CD4-positive, alpha-beta memory T cell (primary cell): ENCODE measurements at places on chromosomes 2 and 18.

DNA sequence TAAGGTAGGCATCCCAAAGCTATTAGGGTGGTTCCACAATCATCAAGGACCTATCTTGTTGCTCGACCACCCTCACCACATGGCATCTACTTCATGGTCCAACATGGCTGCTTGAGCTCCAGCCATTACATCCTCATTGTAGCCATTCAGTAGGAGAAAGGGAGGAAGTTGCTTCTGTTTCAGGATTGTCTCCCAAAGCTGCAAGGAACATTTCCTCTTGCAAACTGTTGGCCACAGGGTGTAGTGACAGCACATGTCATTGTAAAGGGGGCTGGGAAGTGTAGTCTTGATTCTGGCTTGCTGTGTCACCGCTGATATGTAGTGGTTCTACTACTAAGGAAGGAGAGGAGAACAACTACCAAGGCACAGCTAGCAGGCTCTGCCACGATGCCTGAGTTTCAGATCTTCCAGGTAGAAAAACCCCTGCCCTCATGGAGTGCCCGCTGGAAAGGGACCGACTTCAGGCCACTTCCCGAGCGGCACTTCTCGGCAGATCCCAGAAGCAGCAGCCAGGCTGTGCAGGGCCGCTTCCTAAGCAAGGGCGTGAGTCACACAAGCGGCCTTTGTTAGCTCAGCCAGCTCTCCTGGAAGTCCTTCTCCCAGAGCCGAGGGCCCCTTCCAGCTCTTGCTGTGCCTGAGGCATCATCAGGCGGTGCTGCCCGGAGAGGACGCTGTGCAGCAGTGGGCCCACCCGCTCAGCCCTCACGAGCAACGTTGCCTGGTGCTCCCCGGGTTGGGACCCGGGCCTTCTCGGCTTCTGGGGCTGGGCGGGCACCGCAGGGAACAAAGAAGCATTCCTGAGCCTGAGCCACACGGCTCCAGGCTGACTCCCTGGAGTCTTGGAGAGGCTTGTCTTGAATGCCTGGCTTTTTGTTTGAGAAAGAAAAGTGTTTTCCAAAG is 58.2 kb downstream of the HS6ST1 start:
- no peak for DNase-seq

- DNase-seq, result no peak
These were observed 502.9 kb upstream of the ZEB2 start for GRCh38 chr2:145022666-145023333.

DNA sequence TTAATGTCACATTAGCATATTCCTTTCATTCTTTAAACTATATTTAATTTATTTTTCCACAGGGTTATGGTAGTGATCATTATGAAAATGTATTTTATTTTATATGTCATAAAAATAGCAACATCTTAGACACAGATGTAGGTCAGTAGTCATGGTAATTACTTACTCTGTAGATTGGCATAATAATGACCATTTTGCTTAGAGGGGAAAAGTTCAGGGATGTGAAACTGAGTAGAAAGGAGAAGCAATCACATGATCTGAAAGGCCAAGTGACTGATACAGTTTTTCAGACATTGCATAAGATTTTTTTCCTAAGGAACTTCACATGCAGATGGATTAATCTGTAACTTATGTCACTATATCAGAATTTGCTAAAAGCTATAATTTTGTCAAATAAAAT is 286.9 kb downstream of the CTNNA2 start:
- no peak for DNase-seq

GRCh38 chr2:76760367-76760704 is 761.8 kb downstream of the LRRTM4 start:
- DNase-seq, result no peak

DNA sequence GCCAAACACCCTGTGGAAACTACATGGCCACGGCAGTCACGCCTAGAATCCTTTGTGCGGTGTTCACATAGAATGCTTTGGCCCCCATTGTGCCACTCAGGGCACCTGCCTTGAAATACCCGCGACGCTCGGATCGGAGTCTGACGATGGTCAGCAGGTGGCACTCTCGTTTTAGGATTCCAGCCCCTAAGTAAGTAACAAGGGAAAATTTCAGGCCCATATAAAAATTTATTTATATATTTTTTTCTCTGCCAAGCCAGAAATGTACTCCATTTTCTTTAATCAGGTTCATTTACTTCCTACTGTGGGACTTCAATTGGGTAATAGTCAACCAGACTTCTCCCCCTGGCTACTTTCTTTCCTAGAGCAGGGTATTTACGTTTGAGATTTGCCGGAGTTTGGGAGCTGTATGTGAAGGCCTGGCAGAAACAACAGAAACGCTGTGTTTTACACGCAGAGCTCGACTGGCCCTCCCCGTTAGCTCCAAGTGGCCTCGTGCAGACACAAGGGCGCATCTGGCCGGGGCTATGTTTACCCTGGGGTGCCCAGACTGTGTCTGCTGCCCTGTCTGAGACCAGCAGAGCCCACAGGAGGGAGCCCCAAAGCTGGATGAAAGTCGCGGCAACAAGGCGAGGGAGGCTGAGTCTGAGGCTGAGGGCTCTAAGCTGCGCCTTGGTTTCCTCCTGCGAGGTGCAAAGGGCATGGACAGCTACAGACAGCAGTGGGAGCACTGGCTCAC is 41.6 kb downstream of the LRRC30 start:
- DNase-seq, result no peak

GRCh38 chr18:3117493-3118192 is 102.1 kb downstream of the MYOM1 start:
- DNase-seq, result no peak

- DNase-seq, result no peak
These were observed 122.9 kb upstream of the KLF7 start for GRCh38 chr2:207288628-207289027.

DNA sequence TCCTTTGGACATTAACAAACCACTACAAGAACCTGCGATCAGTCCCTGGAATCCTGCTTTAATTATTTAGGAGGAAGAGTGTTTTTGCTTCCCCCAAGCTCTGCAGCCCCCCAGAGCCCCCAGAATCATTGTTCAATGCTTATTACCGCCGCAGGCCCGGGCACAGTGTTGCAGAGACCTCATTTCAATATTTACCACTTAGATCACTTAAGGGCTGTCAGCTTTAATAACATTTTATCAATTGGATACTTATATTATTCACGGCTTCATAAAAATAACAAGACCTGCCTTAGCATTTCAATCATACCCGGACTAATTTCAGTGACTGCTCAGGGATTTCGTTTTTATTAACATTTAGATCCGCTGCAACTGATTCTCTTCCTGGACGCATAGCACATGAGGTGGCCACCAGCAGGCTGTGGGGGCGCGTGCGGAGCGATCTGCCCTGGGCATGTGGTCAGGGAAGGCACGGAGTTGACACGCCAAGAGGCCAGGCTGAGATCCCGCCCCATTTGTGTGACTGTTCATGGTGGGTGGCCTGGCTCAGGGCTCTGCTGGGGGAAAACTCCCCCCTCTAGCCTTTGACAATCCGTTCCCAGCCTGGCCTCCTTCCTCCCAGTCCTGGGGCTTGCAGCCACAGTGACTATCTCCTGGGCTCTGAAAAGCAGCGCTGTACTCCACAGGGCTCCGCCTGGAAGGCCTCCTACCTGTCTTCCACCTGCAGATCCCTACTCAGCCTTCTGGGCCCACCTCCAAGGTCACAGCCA is 267.6 kb downstream of the SRBD1 start:
- no peak for DNase-seq

- DNase-seq, result no peak
These were observed 132.2 kb downstream of the SEPTIN10 start for GRCh38 chr2:109481599-109481998.

DNA sequence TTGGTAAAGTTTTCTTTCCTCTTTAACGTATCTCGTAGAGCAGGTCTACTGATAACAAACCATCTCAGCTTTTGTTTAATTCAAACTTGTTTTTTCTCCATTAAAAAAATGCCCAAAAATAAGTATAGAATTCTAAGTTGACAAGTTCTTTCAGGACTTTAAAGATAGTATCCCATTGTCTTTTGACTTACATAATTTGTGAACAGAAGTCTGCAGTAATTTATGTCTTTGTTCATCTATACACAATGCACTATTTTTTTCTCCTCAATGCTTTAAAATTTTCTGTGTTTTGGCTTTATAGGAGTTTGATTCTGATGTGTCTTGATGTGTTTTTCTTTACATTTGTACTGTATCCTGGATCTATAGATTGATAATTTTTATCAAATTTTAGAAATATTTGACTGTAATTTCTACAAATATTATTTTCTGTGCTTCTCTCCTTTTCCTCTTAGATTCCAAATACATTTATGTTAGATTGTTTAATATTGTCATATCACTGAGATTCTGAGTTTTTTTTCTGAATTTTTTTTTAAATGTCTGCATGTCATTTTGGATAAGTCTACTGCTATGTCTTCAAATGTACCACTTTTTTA is 143.3 kb downstream of the FTCDNL1 start:
- DNase-seq, result no peak

DNA sequence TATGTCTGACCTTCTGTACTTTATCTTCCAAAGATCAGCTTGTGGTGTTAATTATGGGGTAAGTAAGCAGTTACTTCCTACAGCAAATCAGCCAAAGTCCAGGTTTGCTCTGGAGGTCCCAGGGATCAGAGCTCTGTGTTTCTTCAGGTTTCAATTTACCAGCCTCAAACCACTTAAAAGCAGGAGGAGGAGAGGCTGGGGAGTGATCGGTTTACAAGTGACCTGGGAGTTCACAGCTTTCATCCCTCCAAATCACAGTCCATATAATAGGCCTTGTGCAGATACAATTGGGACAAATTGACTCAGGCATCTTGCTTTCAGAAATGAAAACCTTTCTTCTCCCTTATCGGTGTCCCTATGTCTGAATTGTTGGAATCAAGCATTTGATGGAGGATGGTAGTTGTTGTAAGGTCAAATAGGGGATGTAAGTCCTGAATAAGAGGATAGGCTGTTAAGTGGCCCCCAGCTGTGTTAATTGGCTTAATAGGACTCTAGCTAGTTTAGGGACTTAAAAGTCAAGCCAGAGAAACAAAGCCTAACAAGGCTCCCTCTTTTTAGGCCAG is 188.0 kb upstream of the NT5C1B start:
- DNase-seq, result no peak

GRCh38 chr2:228224410-228224809 is 42.9 kb upstream of the SPHKAP start:
- DNase-seq, result no peak

- no peak for DNase-seq
These were observed 881.8 kb downstream of the DCDC2C start for GRCh38 chr2:4585057-4585635.

- no peak for DNase-seq
These were observed 1.9 kb downstream of the USP37 start for GRCh38 chr2:218566296-218566695.

GRCh38 chr2:48089644-48090043 is 183.3 kb upstream of the FBXO11 start:
- DNase-seq, result no peak

DNA sequence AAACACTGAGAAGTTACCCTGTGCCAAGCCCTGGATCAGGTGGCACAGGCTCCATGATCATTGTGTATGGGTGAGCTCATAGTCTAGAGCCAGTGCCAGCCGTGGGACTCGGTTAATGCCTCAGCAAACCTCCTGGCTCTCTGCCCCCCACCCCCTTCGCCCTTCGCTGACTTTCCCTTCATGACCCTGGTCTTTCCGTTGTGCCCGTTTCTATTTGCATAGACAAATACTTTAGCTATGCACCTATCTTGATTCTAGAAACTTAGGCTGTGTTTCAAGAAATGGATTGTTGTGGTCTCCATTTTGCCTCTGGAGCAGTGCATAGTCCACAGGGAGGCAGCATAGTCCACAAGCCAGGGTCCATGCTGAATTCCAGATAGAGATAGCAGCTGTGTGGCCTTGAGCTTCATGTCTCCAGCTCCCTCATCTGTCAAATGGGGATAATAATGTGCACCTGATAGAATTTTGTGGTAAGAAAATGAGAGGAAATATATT is 44.8 kb upstream of the KDM3A start:
- no peak for DNase-seq

DNA sequence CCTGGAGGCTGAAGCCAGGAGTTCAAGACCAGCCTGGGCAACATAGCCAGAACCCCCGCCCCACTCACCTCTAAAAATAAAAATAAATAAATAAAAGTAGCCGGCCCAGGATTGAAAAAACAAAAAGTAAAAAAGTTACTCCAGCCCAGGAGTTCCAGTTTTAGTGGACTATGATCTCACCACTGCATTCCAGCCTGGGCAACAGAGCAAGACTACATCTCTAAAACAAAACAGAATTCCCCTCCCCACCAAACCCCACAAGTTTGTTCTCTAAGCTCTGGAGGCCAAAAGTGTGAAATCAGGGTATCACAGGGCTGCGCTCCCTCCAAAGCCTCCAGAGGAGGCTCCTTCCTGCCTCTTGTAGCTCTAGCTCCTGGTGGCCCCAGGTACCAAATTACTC is 1.7 kb downstream of the D2HGDH start:
- no peak for DNase-seq

GRCh38 chr2:222912776-222913175 is 51.9 kb downstream of the ACSL3 start:
- DNase-seq, result no peak

GRCh38 chr2:26936855-26937254 is 33.6 kb upstream of the MAPRE3 start:
- no peak for DNase-seq

- no peak for DNase-seq
These were observed 71.0 kb downstream of the CWC22 start for GRCh38 chr2:179936141-179936540.

DNA sequence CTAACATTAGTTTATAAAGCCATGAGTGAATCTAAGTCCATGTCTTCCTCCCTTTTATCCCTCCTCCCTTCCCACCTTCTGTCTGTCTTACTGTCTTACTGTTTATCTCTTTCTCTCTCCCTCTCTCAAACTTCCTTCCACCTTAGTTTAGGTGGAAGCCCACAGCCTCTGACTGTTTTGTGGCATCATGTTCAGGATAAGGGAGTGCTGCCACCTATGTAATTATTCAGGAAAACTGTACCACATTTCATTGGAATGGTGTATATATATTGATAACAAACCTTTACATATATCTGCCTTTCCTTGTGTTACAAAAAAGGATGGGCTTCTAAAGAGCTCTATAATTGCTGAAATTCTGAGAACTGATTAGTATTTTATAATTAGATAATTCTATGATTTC is 48.7 kb downstream of the NETO1 start:
- no peak for DNase-seq
